Astrocyte of the spinal cord (primary cell): ENCODE measurements at places on chromosomes 7 and 10.

DNA sequence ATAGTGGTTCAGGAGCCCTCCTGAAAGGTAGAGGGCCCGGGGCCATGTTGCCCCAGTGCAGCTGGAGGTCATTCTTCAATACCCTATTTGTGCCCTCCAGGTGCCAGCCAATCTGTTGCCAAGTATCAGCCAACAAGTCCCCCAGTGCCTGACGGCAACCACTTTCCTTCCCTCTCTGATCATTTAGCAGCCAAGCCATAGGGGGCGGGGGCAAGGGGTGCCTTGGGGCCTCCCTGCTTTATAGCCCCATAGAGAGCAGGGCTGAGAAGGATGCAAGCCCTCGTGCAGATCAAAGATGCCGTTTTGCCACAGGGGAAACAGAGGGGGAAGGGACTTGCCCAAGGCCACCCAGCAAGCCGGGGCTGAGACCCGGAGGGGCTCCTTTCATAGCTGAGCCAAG, 149.0 kb upstream of the CHST15 start:
- no peak for DNase-seq

- no peak for DNase-seq
These were observed 471.8 kb downstream of the SORCS3 start for GRCh38 chr10:105112862-105113261.

DNA sequence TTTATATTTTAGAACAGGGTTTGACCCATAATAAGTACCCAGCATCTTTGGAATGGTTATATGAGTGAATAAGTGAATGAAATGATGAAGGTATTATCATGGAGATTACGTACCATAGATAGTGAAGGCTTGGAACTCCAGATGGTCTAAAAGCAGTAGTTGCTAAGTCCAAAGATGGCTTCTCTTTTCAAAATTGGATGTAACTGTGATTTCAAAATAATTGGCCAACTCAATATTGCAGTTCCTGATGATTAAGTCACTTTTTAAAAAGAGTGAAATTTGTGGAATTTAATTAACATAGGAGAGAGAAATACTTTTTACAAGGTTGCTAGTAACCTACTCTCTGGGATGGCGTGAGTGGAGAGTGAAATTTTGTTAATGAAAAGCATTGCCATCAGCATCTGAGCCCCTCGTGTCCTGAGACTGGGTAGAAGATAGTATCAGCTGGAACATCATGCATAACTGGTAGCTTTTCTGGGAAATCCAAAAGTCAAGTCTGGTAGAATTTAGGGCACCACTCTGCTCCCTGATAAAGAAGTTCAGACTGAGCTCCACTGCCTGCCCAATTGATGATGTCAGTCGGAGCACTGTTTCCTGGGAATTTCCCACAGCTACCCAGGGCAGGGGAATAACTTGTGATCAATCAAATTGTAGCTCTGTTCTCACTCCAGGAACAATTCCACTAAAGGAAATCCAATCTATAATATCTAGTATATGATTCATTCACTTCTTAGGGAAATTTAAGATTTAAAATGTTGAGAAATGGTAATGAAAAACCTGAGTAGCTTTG, 3.2 kb downstream of the GPR141 start:
- DNase-seq = no peak

- DNase-seq = no peak
These were observed 42.3 kb upstream of the FOXI2 start for GRCh38 chr10:127694580-127695193.

GRCh38 chr7:39749177-39749576, 125.8 kb downstream of the RALA start:
- peak; percentile 80 for DNase-seq

GRCh38 chr7:100567031-100567730, 6.5 kb downstream of the SAP25 start:
- peak; percentile 37 for DNase-seq

GRCh38 chr7:44240983-44241510, 40.3 kb downstream of the YKT6 start:
- peak; percentile 75 for DNase-seq

- DNase-seq = no peak
These were observed 183.1 kb upstream of the HDAC9 start for GRCh38 chr7:18312482-18312881.

GRCh38 chr7:16062269-16062668, 359.1 kb downstream of the CRPPA start:
- peak; percentile 94 for DNase-seq

GRCh38 chr7:114793155-114793845, 128.6 kb upstream of the MDFIC start:
- no peak for DNase-seq

DNA sequence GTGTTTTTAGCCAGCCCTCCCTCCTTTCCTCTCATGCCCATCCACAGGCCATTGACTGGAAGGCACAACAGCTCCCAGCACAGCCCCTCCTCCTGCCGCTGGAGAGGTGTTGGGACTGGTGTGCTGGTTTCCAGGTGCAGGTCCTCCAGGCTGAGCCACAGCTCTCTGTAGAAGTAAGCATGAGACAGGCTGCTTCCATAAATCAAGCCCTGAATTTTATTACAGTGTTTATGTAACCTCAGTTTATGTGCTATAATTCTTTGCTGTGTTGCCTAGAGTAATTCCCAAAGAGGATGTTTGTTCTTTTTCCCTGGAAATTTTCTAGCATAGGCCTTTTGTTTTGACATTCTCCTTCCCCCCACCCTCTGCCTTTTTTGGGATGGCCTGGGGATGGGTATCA, 445.8 kb downstream of the AUTS2 start:
- no peak for DNase-seq
